ENCODE measurements at places on chromosomes 16 and 17.

DNA sequence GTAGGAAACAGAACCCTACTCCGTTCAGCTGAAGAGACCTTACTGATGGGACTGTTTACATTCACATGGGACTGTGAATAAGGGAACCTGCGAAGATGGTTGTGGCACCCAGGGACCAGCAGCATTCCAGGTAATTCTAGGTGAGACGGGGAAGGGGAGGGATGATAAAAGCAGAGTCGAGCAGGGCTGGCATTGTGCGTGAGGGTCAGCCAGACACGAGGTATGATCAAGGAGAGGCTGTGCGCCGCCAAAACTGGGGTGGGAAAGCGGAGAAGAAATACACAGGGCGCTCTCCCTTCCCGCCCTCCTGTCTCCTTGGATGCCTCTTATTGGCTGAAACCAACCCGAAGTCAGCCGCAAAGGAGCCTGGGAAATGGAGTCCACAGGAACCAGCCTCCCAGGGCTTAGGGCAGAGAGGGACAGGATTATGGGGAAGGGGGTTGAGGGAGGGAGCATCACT, 38.4 kb upstream of the CSNK2A2 start:
- DNase-seq: peak; percentile 77

GRCh38 chr16:86970279-86970678, 346.9 kb downstream of the C16orf95 start:
- DNase-seq: no peak

DNA sequence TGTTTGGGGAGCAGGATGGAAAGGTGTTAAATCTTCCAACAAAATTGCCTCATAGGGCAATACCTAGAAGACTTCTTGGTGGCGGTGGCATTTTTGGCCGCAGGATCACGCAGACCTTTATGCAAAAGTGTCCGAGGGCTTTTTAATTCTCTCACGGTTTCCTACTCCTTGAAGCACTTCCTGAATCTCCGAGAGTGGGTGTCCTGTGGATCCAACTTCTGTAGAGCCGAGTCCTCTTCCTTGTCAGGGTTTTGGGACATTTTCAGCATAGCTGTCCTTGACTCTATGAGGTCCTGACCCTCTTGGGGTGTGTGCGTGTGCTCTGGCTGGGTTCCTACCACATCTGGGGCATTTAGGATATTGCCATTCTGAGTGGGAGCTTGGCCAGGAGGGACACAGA, 31.7 kb downstream of the IL21R start:
- DNase-seq: no peak

GRCh38 chr16:74281300-74281699, 15.3 kb upstream of the PSMD7 start:
- no peak for DNase-seq

DNA sequence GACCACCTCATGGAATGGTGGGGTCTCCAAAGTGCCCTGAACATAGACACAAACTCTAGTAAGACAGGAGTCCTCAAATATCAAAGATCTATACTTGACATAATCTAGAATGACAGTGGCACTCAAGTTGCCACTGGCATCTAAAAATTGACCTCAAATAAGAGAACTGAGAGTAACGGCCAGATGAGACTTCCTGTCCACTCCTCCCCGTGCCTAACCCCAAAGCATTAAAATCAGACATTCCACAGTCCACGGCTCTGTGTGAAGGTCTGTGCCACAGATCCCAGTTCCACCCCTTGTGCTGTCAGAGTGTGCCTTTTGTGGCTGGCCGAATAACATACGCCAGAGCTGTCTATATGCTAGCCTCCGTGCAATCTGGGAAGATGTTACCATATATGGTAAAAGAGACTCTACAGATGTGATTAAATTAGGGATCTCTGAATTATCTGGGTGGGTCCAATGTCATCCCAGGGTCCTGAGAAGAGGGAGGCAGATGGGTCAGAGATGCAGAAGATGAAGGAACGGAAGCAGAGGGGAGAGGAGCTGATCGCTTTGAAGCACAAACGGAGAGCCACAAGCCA, 21.0 kb upstream of the EVPL start:
- no peak for DNase-seq

- peak; percentile 94 for DNase-seq
These were observed 6.1 kb downstream of the WDR81 start for GRCh38 chr17:1730326-1731193.

DNA sequence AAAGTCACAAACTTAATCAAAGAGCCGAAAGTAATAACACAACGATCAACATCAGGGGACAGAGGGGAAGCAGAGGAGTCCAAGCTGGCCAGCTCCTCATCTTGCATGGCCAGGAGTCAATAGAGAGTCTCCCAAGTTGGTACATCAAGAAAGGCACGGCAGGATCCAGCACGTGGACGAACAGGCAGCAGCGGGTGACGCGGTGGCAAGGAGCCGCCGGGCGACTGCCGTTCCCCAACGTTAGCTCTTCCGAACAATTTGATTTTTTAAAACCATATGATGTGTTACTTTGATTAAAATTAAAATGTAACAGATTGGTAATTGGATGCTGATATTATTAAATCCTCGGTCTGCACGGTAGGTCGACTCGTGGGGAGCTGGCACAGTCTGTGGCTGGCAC, 81.8 kb upstream of the DOC2B start:
- DNase-seq: no peak

- peak; percentile 53 for DNase-seq
These were observed 85.6 kb downstream of the OMG start for GRCh38 chr17:31211352-31212012.

DNA sequence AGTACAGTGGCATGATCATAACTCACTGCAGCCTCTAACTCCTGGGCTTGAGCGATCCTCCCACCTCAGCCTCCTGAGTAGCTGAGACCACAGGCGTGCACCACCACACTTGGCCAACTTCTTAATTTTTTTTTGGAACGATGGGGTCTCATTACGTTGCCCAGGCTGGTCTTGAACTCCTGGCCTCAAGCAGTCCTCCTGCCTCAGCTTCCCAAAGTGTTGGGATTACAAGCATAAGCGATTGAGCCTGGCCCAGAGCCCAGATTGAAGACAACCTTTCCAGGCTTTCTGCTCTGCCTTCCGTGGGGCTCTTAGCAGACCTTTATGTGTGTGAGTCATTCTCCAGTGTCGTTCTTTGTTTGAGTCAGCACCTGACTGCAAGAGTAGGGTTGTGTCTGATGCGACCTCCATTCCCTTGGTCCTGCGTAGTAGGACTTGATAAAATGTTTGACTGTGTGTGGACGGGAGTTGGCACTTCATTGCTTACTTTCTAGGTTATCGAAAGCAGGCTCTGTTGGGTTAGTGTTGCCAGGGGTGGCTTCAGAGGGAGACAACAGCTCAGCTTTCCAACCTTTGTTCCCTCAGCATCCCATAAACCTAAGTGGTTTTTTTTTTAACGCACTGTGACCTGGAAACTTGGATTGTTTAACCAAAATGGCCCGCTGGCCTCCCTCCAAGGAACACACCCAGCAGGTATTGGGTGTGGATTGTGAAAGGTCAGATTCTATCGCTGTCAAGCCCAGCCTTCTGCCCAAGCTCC, 26.4 kb downstream of the EEF2K start:
- peak; percentile 62 for DNase-seq

GRCh38 chr16:86063760-86064405, 164.9 kb downstream of the IRF8 start:
- DNase-seq: no peak

DNA sequence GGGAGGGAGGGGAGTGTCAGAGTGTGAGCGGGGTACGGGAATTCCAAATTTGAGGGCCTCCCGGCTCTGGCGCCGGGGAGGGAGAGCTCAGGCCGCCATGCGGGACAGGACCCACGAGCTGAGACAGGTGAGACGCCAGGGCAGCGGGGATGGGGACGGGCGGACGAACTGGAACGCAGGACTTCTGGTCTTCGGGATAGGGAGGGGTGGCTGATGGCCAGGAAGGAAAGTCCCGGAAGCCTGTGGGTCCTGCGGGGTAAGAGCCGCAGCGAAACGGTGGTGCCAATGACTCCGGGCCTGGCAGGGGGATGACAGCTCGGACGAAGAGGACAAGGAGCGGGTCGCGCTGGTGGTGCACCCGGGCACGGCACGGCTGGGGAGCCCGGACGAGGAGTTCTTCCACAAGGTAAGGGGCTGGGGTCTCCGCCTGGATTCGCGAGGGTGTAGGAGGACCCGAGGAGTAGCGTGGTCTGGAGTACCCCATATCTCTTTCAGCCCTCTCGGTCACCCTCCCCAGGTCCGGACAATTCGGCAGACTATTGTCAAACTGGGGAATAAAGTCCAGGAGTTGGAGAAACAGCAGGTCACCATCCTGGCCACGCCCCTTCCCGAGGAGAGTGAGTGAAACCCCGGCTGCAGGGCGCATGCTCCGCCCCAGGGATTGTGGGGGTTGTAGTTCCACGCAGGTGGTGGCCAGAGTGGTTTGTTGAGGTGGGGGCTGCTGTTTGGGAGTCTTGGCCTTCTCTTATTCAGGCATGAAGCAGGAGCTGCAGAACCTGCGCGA, 543 bp downstream of the STX4 start:
- peak; percentile 88 for DNase-seq

GRCh38 chr17:46001390-46002310, 2.6 kb downstream of the STH start:
- no peak for DNase-seq

DNA sequence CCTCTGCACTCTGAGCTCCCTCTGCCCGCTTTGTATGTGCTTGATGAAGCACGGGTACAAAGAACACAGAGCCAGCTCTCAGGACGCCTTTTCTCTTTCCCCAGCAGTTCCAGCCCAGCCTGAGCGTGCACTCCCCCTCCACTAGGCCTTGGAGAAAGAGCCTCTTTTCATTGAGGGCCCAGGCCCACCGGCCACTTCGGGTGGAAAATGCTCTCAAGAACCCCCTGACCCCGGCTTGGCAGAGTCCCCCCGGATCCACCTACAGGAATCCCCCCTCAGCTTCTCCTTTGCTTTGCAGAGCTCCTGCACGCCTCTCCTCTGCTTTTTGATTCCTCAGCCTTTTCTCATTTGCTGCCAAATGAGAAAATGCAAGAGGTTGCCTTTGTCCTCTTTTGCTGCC, 30.2 kb downstream of the MRC2 start:
- no peak for DNase-seq

DNA sequence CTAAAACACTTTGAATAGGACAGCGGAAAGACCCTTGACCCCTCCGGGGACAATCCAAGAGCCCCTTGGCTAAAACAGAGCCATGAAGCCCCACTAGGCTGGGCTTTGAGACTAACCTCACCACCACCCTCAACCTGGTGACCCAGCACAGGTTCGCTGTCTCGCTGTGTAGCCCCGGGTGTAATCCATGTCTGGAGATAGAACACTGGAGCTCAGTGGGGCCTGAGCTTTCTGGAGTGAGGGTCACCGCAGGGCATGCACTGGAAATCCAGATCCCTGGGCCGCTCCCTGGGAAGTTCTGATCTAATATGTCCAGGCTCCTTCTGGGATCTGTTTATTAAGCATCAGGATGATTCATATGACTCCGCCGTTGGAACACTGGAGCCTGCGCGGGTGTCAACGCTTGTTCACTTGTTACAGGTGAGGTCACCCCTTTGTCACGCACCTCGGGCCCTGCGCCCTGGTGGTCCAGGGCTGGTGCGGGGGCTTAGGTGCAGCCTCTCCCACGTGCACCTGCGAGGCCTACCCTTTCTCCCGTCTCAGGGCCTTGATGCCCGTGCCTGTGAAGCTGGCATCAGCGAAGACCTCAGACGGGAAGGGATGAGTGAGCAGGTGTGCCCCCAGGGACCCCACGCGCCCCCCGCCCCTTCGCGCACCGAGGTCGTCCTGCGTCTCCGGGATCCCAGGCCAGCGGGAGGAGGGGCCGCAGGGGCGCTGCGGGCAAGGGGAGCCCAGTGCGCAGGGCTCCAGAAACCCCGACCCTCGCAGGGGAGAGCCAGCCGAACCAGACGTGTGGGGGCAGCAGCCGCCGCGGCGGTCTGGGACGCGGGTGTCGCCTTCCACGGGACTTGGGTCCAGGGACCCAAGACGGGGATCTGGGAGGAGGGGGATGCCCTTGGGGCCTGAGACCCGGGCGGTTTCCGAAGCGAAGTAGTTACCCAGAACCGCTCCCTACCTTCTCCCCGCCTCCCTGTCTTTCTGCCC, 224.1 kb upstream of the FOXF1 start:
- DNase-seq: peak; percentile 62

DNA sequence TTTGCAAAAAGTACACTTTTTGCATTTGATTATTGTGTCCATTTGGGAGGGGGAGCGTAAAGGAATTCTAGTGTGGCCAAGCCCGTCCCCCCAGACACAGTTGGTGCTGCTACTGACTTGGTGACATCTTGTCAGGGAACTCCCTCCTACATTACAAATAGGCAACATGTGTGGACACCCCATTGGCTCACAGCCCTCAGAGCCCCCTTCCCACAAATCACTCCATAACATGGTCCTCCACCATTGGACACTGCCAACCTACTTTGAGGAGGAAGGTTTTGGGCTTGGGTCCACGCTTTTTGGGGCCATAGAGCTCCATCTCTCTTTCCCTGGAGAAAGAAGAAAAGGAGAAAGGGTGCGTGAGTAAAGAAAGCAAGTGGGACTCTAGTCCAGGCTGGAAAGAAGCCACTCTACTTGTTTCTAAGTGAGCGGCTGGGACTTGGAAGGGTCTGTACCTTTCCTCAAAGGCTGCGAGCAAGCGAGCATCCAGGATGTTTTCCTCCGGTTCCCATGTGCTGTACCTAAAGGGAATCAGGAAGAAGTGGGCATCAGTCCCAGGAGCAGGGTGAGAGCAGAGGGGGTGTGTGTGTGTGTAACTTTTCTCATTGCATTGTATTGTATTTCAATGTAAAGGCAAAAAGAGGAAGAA, 958 bp downstream of the CBX8 start:
- no peak for DNase-seq

DNA sequence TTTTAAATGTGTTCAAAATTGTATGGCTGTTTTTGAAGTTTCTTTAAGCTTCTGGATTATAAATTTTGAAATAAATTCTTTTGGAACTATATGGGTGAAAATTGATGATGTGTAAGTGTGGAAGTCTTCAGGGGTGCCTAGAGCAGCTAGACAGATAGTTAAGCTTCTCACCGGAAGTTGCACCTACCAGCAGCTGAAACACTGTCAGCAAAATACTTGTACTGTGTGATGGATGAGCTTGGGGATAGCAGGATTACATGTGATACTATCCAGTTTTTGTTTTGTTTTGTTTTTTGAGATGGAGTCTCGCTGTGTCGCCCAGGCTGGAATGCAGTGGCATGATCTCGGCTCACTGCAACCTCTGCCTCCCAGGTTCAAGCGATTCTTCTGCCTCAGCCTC, 19.7 kb downstream of the RBL2 start:
- DNase-seq: no peak

GRCh38 chr17:38982858-38983746, 15.9 kb upstream of the FBXO47 start:
- DNase-seq: peak; percentile 78

- no peak for DNase-seq
These were observed 29.4 kb downstream of the MSI2 start for GRCh38 chr17:57285701-57286100.

- DNase-seq: no peak
These were observed 30.5 kb downstream of the KSR1 start for GRCh38 chr17:27486741-27487140.

DNA sequence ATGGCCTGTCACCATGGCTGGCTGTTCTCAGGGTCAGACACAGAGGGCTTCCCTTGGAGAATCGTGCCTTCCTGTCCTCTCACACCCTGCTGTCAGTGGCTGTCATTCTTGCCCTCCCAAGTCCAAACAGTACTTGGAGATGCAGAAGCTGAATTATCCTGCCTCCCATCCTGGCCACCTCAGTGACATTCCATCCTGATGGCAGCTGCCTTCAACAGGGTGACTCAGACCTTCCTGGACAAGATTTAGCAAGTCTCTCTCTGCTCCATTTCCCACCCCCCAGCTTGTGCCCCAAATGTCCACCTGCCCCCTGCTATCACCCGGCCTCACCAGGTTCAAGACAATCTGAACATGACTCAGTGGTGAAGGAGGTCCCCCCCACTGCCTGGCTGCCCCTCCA, 4.8 kb upstream of the KRT36 start:
- peak; percentile 49 for DNase-seq

- peak; percentile 73 for DNase-seq
These were observed 40.3 kb upstream of the TNRC6A start for GRCh38 chr16:24689128-24689527.

Measured in ELR (cell line).